ENCODE measurements at places on chromosomes 12 and 14.

DNA sequence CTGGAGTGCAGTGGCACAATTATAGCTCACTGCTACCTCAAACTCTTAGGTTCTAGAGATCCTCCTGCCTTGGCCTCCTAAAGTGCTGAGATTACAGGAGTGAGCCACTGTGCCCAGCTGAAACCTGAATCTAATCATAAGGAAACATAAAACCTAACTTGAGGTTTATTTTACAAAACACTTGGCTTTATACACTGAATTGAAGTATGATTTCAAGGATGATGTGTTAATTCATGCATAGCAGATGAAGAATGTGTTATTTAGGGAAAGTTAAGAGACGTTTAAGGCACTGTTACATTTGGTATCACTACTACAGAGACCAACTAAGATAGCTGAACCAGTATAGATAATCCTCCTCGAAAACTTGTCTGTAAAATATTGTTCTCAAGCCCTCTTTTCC is 6.4 kb downstream of the DICER1 start:
- DNase-seq: no peak

- no peak for DNase-seq
Observed at GRCh38 chr14:66476964-66477363, 9.2 kb upstream of the CCDC196 start.

DNA sequence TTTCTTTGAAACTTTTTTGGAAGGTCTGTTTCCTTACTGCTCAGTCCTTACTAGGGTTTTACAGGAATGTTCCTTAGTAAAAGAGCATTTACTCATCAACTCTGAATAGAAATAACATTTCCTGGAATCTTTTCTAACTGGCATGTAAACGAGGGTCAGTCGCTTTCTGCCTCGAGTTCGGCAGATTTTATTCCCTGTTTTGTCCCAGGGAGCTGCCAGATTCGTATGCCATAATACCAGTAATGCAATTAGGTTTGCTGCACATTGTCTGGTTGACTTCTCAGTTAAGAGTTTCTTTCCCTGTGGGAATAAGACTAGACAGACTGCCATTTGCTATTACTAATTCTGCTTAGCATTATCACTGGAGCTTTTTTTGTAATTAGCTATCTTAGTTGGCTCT is 91.9 kb downstream of the VRK1 start:
- no peak for DNase-seq

- no peak for DNase-seq
Observed at GRCh38 chr14:94787092-94787491, 17.2 kb upstream of the GSC start.

DNA sequence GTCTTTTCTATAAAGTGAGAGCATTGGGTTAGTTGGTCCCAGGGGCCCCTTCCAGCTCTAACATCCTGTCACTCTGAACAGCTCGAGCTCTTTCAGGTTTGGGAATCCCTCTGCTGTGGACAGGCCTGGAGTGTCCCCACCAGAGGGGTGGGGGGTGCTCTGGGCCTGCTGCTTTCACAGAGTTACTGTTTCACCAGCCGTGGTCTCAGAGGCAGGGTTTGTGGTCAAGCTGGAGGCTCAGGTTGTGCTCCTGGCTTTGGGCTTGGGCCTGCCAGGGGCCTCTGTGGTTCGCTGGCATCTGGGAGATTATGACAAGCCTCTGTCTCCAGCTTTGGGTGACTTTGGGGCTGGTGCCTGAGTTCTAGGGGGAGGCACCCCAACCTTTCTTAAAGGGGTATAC is 59.6 kb downstream of the FBXL14 start:
- DNase-seq: no peak

- DNase-seq: peak; percentile 89
Observed at GRCh38 chr12:124626971-124627411, 59.6 kb upstream of the NCOR2 start.

- no peak for DNase-seq
Observed at GRCh38 chr12:124251186-124251585, 43.7 kb upstream of the RFLNA start.

DNA sequence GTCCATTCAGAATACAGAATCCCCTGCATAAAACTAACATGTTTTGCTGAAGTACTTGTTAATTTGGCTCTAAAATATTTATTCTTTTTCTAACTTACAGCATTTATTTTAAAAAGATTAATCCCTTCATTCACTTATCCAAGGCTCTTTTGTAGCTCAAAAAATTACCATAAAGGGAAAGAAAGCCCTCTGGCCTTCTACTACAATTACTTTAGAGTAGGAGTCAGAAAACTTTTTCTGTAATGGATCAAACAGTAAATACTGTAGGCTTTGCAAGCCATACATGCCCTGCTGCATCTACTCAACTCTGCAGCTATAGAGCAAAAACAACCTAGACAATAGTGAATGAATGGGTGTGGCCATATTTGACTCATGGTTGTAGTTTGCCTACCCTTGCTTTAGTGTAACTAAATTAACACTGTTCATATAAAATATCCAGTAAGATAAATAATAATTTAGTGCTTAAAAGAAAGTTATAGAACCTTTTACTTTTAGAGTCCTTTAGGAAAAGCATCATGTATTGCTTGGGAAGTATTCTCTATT is 74.2 kb upstream of the ZFP36L1 start:
- no peak for DNase-seq

GRCh38 chr12:51639361-51639760 is 48.3 kb downstream of the SCN8A start:
- no peak for DNase-seq

DNA sequence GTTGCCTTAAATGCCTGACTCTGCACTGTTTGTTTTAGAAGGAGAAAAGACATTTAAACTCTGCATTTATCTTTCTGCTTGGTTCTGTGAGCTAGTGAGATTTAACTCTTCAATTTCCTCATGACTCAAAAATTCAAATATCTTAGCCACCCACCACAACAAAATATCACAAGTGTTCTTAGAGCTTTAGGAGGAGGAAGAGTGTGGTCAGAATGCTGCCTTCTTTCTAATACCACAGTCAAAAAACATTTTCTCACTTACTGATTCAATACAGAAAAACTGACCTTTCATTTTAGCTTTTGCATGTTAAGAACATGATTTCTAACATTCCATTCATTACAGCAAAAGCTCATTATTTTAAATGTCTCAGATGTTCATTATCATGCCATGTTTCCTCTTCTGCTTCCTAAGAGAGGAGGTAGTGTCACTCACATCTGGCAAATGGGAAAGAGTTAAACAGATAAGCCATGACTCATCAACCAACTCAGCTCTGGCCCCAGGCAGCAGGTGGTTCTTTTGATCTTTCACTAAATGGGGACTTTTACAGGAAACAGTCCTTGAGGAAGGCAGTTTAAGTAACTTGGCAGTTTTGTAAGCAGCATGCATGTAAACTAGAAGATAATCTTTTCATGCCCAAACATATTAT is 56.4 kb upstream of the RNU6-8 start:
- no peak for DNase-seq
